Mesangial cell (primary cell): ENCODE measurements at places on chromosomes 3 and 15. TPM values are rescaled to one million over a fixed set of nuclear protein-coding genes. Genes with fewer than 3 reads are reported as not detected.

Gene CD96
- 0.13 TPM in 1 of 2 replicates, not detected in the other for total RNA-seq

Gene IQCF5
- total RNA-seq: not detected in 2 replicates

Gene HSPBAP1
- 2.4 and 4.2 TPM in 2 replicates for total RNA-seq

Gene STXBP5L
- under 0.01 TPM in 1 of 2 replicates, not detected in the other for total RNA-seq

Gene ATP13A4
- 0.16 TPM in 1 of 2 replicates, not detected in the other for total RNA-seq

Gene P2RY1
- under 0.01 TPM in 1 of 2 replicates, not detected in the other for total RNA-seq
